ENCODE measurements at places on chromosomes 1 and 21.

DNA sequence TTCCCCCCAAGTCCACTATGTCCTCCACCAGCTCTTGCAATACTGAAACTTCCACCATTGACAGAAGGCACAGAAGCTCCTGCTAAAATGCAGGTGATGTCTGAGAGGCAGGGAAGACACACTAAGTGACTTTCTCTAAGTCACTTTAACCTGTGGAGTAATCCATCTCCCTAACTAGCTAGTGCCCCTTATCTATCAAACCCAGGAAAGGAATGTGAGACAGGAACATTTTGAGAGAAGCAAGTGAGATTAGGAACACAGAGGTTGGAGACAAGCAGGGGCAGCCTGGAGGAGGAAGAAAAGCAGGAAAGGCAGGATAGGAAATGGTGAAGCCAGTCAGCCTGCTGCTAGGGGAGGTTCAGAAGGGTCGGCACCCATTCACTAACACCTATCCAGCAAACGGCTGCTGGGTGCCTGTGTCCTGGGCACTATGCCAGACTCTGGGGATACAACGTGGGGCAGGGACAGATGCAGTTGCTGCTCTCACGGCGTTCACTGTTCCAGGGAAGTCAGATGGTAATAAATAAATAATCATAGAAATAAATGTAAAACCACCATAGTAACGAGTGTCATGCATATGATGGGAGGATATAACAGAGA, 7.0 kb downstream of the GPA33 start:
- no peak for DNase-seq

GRCh38 chr1:50231209-50231608, 122.5 kb downstream of the ELAVL4 start:
- DNase-seq = no peak

- DNase-seq = no peak
These were observed 73.3 kb downstream of the IFI44 start for GRCh38 chr1:78722947-78723346.

DNA sequence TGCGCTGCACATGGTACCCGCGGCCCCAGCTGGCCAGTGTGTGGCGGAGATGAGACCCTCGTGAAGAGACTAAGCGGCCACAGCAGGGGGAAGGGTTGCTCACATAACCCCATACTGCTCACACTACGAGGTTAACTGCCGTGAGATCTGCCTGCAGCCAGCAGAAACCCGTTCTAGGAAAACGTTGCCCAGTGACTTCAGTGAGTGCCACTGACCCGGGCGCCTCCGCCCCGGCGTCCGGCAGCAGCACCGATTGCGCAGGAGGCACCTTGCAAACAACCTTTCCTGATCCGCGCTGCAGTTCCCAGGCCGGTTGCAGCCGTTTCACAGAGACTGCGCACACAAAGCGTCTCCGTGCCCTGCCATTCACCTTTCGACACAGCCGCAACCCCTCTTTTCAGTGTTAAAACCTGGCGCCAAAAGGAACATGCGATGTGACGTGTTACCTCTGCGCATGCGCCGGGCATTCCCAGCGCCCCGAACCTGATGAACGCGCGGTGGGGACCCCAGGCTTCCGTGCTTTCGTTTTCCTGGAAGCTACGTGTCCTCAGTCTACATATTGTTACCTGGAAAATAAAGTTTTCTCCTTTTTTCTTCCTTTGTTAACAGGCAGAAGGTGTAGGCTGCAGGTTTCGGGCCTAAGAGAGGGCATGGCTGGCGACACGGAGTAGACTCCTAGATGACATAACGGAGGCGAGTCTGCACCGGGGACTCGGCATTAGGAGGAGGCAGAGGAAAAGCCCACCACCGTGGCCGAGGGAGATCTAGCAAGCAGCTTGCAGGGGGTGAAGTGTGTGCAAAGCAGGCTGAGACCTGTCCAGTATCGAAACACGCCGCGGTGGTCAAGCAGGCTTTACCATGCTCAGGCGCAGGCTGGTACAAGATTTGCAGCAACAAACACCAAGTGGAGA, 8.9 kb downstream of the VPS26C start:
- peak; percentile 34 for DNase-seq

DNA sequence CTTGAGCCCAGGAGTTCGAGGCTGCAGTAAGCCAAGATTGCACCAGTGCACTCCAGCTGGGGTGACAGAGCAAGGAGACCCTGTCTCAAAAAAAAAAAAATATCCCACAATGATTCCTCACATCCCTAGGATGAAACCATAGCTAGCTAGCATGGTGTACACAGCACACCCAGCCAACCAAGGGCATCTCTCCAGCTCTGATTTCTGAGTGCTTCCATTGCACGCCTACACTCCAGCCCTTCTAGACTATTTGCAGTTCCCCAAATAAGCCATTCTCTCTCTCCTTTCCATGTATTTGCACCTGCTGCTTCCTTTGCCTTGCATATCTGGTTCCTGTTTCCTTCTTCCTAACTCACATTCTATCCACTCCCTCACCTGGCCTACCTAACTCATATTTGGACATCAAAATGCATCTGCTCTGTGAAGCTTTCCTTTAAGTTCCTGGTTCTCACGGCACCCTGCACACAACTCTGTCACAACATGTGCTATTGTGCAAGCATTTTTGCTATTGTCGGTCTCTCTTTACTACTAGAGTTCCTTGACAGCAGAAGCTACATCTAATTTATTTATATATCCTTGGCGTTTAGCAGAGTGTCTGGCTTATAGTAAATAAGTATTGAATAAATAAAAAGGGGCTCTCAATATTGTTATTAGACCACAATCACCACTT, 2.4 kb upstream of the ELAPOR1 start:
- no peak for DNase-seq

DNA sequence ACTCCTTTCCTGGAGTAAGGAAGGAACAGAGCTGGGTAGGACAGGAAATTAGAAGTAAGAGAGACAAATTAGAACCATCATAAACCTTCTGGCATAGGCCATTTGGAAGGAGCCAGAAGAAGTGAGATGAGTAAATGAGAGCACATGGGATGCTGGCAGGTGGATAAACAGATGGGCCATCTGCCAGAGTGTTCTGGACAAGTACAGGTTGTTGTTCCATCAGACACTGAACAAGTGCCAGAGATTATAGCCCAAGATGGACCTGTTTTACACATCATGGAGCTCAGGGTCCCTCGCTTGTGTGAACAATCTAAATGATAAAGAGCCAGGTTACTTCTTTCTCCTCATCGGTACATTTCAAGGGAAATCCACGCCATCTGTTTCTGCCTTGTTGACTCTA, 200.3 kb downstream of the HHIPL2 start:
- DNase-seq = no peak

DNA sequence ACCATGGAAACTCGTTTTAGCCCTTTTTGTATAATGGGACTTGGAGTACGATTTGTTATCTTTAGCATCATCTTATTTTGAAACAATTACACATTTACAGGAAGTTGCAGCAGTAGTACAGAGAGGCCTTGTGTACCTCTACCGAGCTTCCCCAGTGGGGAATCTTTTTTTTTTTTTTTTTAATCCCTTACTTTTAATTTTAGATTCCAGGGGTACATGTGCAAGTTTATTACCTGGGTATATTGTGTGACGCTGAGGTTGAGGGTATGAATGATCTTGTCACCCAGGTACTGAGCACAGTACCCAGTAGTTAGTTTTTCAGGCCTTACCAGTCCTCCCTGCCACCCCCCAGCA, 45.9 kb downstream of the HHAT start:
- no peak for DNase-seq

- no peak for DNase-seq
These were observed 336.5 kb downstream of the KCNH1 start for GRCh38 chr1:210797422-210797821.

GRCh38 chr1:234842726-234843641, 233.0 kb upstream of the IRF2BP2 start:
- no peak for DNase-seq

GRCh38 chr1:213994888-213995287, 7.1 kb downstream of the PROX1 start:
- no peak for DNase-seq

- DNase-seq = no peak
These were observed 71.9 kb upstream of the GOLT1A start for GRCh38 chr1:204285436-204286305.

DNA sequence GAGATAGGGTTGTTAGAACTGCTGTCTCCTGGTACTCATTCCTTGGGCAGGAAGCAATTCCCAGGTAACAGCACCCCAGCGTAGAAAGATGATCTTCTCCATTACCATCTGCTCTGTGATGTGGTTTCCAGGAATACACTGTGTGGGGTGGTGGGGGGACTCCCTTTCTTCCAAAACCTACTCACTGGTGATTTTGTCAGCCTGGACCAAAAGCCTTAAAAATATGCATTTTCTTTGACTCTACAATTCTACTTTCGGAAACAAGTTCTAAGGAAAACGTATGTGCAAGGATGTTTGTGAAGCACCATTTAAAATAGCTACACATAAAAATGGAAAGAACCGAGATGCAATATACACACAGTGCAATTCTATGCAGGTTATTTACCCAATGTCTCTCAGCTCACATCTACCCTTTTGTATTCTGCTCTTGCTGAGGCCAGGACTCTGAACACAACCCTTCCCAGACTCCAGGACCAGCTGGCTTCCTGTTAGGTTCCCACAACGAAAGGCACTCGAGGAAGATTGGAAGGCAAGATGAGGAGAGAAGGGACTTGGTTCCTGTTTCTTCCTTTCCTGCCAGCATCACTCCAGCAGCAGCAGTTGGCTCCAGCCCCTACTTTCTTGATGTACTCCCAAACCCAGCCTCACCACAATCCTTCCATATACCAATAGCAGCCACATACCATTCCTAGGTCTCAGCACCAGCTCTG, 33.0 kb upstream of the GJB5 start:
- DNase-seq = no peak

DNA sequence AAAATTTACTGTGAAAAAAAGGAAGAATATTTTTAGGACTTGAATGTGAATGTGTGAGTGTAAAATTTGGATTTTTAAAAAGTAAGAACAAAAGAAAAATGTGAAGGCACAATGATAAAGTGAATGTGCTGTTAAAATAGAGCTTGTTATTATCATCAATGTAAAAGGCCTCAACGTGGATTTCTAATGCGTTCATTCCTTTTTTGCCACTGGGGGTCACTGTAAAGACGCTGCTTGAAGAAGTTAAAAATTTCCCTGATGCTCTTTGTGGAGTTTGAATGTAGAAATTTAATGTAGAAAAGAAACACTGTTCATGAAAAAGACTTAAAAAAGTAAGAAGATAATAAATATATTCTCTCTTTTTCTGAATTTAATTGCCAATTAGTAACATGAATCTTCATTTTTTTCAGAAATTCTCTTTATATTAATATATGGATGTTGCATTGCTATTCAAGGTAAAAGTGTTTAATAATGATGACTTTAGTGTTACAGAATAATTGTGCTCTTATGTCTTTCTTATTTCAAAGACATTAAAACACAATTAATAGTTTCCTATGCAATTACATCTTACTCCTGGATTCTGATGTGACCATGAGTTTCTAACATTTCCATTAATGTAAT, 161.5 kb downstream of the DNM3 start:
- DNase-seq = peak; percentile 4

GRCh38 chr1:113855630-113856400, 15.7 kb downstream of the PTPN22 start:
- DNase-seq = no peak

DNA sequence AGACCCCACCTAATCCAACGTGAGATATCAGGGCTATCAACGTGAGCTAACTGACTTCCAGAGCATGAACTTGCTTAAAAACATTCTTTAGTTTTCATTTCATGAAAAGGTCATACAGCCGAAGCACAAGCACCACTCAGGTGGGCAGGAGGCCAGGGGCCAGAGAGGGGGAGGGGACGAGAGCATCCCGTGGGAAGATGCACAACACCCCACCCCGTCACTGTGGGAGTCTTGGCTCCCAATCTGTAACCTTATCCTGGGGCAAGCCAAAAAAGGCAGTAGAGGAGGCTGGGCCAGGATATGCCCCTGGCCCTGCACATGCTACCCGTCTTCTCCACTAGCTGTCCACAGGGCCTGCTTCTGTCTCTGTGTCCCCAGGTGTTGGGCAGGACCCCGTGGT, 31.4 kb downstream of the SSBP3 start:
- no peak for DNase-seq

GRCh38 chr1:48450505-48450904, 21.5 kb downstream of the SPATA6 start:
- no peak for DNase-seq

- DNase-seq = peak; percentile 23
These were observed 8.9 kb downstream of the SLAMF1 start for GRCh38 chr1:160637821-160638539.

DNA sequence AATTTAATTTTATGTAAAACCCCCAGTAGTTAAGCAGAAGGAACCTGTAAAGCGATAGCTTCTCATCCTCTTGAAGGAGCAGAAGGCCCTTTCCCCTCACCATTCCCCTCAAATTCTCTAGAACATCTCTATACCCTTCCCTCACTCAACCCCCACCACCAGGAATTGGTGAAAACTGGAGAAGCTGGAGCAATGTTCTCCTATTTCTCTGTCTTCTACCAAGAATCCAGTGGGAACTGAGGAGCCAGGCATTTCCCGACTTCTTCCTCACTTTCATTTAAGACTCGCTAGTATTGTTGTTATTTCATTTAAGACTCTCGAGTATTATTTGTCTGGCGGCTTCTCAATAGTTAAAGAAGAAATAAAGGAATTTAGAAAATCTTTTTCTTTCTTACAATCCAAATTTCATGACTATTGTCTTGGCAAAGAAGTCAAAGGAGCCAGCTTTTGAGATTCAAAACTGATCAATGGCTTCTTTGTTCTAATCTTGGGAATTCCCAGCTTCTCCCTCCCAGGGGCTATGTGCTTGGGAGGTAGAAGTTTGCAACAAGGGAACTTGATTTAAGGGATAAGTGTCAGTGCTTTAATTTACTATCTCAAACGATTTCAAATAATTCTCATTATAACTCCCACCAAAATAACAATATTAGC, 253.3 kb upstream of the ADGRL2 start:
- DNase-seq = no peak

GRCh38 chr1:220707160-220707559, 17.0 kb downstream of the C1orf115 start:
- no peak for DNase-seq

DNA sequence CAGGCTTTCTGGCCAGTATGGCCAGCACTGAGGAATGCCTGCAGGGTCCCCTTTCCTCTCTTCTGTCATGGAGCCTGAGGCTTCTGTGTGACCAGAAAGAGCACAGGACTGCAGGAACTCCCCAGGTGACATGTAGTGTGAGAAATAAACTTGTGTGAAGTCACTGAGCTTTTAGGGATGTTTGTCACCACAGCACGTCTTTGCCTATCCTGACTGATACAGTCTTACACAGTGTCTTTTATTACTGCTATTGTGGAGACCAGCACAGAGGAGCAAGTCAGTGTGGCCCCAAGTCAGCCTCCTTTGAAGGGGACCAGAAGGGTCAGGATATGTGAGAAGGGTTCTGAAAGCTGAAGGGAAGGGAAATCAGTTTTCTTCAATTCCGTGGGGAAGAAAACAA, 102.5 kb downstream of the LAMC2 start:
- no peak for DNase-seq

GRCh38 chr1:2492091-2492490, 16.0 kb downstream of the PLCH2 start:
- DNase-seq = no peak

DNA sequence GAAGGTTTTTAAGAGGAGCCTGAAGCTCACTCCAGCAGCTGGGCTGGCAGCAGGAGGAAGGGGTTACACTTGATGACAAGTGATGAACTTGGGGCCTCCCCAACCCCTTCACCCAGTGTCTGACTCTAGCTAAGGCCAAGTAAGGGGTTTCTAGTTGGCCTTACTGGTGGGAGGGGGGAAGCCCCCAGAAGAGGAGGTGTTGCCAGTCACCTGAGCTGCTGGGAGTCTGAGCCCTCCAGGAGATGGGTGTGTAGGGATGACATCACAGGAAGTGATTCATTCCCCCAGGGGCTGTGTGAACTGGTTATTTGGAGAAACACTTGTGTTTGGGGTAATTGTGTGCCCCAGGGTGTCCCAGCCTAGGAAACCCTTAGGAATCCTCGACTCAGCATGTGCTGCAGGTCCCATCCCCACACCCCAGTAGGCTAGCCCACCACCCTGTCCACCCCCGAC, 3.1 kb downstream of the PADI1 start:
- peak; percentile 83 for DNase-seq
